NCI-H774 (cell line): ENCODE measurements at places on chromosomes 4 and X.

- no peak for DNase-seq
Measured at GRCh38 chrX:440636-441035, 53.9 kb upstream of the PPP2R3B start.

- no peak for DNase-seq
Measured at GRCh38 chr4:183287309-183287659, 32.8 kb downstream of the CLDN22 start.

- DNase-seq, result no peak
Measured at GRCh38 chrX:123185721-123186120, 1.6 kb downstream of the GRIA3 start.

DNA sequence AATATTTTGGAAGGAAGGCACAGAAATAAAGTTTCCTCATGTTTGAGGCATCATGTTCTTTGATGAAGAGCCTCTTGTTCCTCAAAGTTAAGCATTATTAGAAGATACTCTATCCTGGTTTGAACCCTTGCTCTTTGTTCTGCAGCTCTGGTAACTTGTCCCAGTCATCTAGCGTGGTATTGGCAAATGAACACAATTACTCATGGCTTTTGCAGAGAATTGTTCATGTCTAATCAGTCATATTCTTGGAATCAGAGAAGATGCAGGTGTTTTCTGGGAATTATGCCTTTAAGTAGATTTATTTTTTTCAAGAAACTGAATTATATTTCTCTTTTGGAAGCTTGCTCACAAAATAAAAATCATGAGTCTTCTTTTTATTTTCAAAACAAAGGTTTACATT lies 52.9 kb upstream of the HPGDS start:
- no peak for DNase-seq
